ENCODE measurements at places on chromosomes 12 and 14.

DNA sequence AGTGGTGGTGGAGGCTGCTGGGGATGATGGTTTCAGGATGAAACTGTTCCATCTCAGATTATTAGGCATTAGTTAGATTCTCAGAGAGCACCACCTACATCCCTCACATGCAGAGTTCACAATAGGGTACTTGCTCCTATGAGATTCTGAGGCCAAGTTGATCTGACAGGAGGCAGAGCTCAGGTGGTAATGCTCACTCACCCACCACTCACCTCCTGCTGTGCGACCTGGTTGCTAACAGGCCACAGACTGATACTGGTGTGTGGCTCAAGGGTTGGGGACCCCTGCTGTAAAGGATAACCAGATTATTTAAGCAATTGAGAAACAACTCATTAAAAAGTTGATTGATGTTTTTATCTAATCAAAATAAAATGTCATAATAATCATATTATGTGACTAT, 248.5 kb downstream of the RERGL start:
- DNase-seq = no peak

DNA sequence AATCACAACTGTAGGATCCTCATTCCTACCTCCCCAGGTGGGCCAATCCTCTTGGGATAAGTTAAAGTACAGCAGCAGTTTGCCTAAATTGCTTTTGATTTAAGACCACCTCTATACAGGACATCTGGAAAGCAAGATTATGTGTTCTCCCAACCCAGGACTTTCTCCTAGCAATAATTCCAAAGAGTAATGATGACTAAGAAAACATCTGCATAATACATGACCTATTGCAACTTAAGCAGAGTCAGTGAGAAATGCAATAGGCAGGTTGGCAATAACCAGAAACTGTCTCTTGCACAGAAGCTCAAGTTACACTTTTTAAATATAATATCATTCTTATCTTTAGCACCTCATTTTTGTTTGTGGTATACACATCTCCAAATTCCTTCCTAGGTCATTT, 275.4 kb downstream of the TRHDE start:
- DNase-seq = no peak

GRCh38 chr12:80979251-80979650, 41.5 kb upstream of the LIN7A start:
- DNase-seq = no peak

DNA sequence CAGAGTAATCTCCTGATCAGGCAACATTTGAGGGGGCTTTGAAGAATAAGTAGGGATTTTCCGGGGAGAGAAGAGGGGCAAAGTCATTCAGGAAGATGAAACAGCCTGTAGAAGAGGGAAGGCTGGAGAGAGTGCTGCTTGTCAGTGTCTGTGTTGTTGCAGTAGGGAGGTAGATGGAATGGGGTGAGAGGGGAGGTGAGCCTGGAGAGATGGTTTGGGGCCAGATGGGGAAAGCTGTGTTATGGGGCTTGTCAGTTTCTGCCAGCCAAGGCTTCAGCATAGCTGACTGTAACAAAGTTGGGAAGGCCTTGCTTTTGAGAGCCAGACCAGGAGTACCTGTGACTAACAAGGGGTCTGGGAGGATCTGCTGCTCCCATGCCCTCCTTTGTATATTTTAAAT, 18.0 kb downstream of the BICD1 start:
- no peak for DNase-seq

DNA sequence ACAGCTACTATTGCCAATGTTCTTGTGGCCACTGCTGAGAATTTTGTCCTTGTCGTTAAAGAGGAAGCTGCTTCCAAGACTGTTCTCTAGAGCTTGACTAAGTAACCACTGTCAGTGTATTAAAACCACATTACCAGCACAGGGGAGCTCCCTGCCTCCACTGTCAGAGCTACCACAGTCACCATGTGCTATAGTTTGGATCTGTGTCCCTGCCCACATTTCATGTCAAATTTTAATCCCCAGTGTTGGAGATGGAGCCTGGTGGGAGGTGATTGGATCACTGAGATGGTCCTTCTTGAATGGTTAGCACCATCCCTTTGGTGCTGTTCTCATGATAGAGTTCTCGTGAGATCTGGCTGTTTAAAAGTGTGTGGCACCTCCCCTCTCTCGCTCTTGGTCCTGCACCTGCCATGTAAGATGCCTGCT, 23.2 kb upstream of the RAP1B start:
- no peak for DNase-seq

DNA sequence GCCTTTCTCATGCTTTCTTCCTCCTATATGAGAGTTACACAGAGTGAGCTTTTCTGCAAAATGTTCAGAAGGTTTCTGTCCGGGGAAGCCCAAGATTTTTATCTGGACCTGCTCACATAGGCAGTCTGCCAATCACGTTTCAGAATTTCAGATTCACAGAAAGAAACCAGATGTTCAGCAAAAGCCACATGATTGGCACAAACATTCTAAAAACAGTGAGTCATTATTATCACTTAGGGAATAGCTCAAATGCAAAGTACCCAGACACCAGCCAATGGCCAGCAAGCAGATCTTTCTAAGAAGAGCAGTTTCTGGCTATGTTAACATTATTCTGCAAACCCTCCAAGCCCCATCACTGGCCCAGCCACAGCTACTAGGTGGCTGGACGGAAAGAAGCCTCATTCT, 1558.5 kb upstream of the TMEM132C start:
- no peak for DNase-seq

- no peak for DNase-seq
Observed at GRCh38 chr14:93031505-93032315, 84.0 kb downstream of the ITPK1 start.

DNA sequence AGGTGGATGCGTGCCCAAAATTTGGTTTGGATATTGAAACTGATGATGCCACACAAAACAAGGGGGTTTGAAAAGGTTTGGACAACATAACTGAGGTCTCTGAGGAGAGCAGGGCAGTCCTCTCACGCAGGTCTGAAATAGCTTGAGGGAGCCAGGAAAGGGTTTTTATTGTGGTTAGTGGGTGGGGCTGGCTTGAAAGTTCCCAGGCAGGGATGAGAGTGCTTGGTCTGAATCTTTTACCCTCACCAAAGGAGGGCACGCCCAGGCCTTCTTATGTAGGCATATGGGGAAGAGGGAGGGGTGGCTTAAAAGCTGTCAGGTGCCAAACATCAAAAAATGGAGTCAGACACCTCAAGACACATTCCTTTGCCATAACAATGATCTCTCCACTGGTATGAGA, 493.1 kb upstream of the CCDC196 start:
- no peak for DNase-seq

GRCh38 chr14:105857826-105858675, 331.7 kb downstream of the TMEM121 start:
- no peak for DNase-seq

DNA sequence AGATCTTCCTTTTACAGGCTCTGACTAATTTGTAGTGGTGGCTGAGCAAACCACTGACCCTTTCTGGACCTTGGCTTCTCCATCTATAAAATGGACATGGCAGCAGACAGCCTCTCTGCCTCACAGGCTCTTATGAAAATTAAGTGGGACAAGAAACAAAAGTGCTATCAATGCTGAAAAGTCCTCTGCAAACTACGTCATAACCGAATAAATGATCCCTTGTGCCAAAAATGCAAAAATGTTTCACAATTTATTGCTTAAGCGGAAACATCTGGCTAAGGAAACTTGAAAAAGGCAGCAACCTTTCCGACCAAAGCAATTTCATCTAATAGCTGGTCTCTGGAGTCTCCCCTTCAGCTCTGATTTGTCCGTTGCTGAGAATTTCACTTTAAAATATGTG, 108.5 kb upstream of the PLXNC1 start:
- DNase-seq = no peak

DNA sequence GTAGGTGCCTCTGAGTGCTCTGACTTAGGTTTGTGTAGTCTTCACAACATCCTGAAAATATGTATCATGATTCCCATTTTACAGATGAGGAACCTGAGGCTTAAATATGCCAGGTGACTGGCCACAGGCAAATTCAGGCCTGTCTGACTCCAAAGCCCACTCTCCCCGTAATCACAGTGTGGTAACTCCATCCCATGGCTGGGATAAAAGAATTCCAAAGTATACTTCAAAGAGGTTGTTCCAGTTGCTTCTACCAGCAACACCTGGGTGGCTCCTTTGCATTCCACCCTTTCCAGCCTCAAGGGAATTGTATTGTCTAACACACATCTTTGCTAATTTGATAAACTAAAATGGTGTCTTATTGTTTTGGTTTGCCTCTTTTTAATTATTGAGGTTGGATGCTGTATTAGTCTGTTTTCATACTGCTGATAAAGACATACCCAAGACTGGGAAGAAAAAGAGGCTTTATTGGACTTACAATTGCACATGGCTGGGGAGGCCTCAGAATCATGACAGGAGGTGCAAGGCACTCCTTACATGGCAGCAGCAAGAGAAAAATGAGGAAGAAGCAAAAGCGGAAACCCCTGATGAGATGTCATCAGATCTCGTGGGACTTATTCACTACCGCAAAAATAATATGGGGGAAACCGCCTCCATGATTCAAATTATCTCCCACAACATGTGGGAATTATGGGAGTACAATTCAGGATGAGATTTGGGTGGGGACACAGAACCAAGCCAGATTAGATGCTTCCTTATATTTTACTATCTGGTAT, 9.9 kb upstream of the CHST11 start:
- no peak for DNase-seq

- DNase-seq = no peak
Observed at GRCh38 chr12:83040991-83041390, 354.3 kb downstream of the TMTC2 start.

DNA sequence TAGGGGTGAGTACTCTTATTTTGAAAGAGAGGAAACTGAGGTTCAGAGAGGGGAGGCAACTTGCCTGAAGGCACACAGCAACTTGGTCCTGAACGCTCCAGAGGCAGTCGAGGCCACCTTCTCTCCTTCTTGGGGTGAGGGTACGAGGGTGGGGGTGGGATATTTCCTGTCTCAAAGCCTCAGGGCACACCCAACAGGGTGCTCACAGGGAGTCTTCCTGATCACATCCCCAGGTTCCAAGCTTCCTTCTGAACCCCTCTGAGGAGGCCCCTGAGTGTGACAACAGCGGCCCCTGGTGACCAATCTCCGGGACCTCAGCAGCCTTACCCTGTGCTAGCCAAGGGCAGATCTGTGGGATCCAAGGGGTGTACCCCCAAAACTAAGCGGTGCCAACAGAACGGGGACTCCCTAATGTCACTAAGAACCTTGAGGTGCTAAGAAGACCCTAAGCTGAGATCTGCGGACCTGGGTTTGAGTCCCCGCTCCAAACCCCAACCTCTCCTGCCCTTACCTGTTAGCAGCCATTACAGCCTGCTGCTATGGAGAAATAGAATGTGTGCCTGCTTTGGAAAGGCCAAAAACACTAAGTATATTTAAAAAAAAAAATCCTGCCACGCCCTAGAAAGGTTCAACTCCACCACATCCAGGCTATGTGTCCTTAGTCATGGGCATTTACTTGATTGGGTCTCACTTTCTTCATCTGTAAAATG, 57.9 kb downstream of the TRPV4 start:
- peak; percentile 78 for DNase-seq

- DNase-seq = no peak
Observed at GRCh38 chr14:89422181-89422951, 5.3 kb upstream of the FOXN3 start.

DNA sequence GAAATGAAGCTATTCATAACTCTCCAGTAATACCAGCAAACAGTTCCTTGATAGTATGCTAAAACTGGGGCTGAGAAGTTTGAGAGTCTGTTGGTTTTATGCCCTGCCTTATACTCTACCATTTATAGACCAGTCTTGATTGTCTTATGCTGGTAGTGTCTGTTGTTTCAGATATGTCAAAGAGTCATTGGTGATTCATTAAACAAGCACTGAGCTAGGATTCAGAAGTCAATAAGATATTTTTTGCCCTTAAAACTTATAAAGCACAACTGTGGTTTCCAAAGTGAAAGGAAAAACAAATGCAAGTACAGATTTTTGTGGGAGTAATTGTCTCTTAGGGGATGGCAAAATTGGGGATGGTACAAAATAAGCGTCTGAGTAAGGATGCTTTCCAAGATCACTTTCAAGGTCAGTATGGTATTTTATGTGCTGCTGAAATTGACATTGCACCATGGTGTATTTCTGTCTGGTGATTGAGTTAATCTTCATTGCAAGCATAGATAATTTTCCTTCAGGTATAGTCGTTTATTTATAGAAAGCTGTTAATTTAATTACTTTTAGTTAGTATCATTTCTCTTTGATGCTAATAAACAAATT, 289.5 kb upstream of the E2F7 start:
- no peak for DNase-seq

GRCh38 chr14:54223831-54224402, 172.9 kb upstream of the CDKN3 start:
- DNase-seq = no peak

GRCh38 chr14:73757381-73757780, 43.2 kb upstream of the PNMA1 start:
- DNase-seq = no peak

- no peak for DNase-seq
Observed at GRCh38 chr14:71481021-71481654, 451.1 kb upstream of the RGS6 start.

DNA sequence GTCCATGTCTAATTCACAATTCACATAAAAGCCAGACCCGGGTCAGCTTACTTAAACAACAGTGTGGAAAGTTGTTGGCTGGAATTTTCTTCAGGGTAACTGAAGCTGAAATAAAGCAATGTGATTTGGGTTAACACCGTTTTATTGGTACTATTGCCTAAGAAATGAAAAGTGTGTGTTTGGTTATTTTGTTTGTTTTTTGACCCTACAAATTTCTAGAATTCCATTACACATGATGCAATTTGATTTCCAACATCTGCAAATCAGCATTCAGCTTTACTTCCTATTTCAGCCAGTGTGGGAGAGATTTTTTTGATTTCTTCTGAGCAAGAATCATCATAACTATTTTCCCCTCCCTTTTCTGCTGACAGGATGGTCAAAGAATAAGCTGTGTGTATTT, 45.7 kb upstream of the CLMN start:
- no peak for DNase-seq

GRCh38 chr14:77257700-77258099, 13.3 kb downstream of the NGB start:
- no peak for DNase-seq

- no peak for DNase-seq
Observed at GRCh38 chr12:124082687-124083086, 109.7 kb downstream of the ZNF664 start.

GRCh38 chr14:98819867-98820206, 452.2 kb downstream of the BCL11B start:
- DNase-seq = no peak

DNA sequence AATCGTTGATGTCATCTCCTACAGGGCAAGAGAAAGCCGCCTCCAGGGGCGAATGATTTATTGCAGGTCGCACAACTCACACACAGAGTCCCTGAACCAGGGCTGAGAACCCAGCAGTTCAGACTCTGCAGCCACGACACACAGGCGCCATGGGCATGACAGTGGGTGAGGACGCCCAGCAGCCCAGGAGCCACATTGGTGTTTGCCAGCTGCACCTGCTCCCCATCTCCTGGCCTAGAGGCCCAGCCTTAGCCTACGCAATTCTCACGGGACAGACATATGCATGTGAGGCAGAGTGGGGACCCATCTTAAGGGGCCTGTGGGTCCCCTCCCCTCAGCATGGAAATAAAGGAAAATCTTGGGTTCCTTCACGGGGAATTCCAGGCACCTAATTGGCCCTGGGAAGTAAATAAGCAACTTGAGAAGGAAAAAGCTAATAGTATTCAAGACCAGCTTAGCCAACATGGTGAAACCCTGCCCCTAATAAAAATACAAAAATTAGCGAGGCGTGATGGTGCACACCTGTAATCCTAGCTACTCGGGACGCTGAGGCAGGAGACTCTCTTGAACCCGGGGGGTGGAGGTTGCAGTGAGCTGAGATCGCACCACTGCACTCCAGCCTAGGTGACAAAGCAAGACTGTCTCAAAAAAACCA, 69.3 kb downstream of the RIMBP2 start:
- DNase-seq = no peak

- DNase-seq = no peak
Observed at GRCh38 chr12:26966842-26967241, 28.6 kb downstream of the FGFR1OP2 start.

All from RWPE1 (cell line).